Stimulated activated CD4-positive, alpha-beta T cell treated with anti-CD3 and anti-CD28 coated beads, Interleukin-12 subunit alpha, Interleukin-12 subunit beta, amount 100 ng/mL, for 24 hours (primary cell): ENCODE measurements at places on chromosomes 6 and 20.

GRCh38 chr20:24483435-24484080 is 14.1 kb downstream of the SYNDIG1 start:
- DNase-seq, result no peak

DNA sequence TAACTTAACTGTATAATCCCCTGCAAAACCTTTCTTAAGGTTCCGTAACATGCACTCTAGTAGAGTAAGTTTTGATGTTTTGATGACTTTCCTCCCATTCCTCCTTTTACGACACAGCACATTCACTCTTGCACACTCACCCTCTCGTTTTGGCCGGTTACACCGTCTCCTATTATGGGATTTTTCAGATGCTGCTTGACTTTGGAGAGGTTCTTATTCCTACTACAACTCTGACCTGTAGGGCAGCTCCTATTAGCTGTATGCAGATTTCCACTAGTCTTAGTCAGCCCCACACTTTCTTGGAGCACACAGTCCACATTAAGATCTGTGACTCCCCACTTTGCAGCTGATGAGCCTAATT is 223.7 kb upstream of the SYNCRIP start:
- no peak for DNase-seq

- DNase-seq, result no peak
These were observed 129.5 kb downstream of the CRYBG1 start for GRCh38 chr6:106490030-106490429.

DNA sequence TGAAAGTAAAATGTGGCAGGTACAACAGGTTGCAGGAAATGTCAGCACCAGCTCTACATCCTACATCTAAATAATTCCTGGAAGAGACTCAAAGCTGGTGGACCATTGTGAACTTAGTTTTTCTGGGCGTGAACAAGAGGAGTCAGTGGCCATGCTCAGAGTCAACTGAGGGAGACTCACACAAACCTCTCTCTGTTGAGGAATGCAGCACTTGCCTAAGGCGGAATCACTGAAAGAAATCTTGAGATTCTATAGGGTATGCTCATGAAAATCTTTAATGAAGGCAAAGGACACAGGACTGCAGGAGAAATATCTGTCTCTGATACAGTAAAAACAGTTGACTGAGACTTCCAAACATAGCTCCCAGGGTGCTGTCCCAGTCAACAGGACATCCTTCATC is 22.5 kb downstream of the SLC17A4 start:
- no peak for DNase-seq

DNA sequence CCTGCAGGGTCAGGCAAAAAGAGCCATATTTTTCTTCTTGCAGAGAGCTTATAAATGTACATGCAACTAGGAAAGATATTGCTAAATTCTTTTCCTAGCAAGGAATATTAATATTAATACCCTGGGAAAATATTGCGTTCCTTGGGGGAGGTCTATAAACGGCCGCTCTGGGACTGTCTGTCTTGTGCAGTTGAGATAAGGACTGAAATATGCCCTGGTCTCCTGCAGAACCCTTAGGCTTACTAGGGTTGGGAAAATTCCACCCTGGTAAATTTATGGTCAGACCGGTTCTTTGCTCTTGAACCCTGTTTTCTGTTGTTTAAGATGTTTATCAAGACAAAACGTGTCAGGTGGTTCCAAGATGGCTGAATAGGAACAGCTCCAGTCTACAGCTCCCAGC is 121.3 kb upstream of the CARMIL1 start:
- no peak for DNase-seq

DNA sequence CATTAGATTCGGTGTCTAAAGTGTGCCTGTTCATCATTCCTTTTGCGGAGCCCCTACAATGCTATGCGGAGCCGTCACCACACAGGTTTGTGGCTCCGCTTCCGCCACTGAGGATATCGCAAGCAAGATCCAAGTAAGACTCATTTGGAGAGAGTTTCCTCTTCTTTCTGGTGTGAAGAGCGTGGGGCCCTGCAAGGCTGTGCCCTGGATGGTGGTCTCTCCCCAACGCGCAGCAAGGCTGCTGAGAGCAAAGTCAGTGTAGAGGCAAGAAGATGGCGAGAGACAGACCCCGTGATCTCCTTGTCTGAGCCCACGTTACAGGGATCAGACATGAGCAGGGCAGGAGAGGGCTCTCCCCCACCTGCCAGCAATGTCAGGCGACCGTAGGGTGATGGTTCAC is 96.3 kb upstream of the AFDN start:
- no peak for DNase-seq

DNA sequence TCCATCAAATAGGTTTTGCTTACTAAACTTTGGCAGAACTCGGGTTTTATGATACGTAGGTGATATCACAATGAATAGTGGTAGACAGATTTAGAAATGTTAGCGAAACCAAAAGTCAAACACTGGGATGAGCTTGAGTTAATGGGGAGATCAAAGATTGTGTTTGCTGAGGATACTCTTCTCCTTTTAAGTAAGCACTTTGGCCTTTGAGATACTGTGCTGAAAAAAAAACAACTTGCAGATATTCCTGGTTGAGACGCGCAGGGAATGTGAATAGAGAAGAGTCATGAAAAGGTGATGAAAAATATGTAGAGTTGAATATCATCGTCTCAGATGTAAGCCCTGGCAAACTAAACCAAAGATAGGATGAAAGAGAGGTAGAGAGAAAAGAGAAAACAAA is 48.3 kb downstream of the TRMT11 start:
- no peak for DNase-seq

DNA sequence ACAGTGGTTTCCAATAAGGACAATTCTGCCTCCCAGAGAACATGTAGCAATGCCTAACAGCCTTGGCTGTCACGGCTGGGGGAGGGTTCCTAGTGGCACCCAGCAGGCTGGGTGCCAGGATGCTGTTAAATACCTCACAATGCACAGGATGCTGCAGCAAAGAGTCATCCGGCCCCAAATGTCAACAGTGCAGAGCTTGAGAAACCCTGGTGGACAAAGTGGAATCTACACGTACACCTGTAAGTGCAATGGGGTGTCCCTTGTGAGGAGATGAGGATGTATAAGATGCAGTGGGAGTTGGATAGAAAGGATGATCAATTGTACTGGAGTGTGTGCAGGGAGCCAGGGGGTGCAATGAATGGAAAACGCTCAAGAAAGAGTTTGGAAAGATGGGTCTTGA is 142.4 kb downstream of the FNDC1 start:
- DNase-seq, result no peak
